ENCODE measurements at places on chromosomes 6 and 20.

DNA sequence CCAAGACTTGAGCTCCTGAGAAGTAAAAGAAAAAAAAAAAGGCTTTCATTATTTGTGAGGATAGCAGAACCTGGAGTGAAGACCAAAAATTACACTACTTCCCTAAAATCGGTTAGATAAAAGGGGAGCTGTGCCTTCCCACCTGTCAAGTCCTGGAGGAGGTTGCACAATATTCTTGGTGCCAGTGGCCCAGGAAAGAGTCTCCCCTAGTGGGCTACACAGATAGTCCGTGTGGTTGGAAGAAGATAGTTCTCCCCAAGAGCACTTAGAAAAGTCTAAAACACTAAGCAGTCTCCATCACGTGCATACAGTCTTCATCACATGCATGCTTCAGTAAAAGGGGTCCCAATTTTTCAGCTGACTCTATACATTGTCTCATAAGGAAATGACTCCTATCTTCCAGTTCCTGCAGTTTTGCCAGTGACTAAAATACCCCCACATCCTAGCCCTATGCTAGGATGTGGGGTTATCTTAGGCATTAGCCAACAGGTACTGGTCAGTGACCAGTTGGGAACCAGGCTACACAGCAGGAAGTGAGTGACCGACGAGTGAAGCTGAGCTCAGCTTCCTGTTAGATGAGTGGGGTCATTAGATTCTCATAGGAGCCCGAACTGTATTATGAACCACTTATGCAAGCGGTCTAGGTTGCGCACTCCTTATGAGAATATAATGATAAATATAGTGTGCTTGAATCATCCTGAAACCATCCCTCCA, 199.5 kb upstream of the FAM83B start:
- no peak for DNase-seq

DNA sequence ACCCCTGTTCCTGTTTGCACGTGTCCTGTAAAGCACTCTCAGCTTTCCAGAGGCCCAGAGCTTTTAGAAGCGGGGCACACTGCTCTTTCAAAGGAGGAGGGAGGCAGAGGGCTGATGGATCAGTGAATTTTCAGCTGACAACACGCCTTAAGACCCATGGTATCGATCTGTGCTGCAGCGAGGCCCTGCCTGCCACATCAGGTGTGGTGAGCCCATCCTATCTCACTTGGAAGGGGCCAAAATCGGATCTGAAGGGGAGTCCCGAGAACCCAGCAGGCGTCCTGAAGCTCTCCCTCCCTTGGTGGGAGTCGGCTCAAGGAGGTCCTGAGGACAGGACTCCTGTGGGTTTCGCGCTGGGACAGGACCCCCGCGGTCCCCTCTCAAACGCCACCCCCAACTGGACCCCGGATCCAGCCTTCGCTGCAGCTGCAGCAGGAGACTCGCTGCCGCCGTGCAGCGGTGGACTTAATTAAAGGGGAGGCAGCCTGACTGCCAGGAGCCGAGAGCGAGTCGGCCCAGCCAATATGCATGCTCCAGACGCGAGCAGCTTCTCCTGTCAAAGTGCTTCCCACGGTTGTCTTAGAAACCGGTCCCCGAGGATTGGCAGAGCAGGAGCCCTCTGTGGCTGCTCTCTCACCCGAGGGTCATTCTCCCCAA, 580.0 kb upstream of the ZNF337 start:
- DNase-seq, result peak; percentile 0

DNA sequence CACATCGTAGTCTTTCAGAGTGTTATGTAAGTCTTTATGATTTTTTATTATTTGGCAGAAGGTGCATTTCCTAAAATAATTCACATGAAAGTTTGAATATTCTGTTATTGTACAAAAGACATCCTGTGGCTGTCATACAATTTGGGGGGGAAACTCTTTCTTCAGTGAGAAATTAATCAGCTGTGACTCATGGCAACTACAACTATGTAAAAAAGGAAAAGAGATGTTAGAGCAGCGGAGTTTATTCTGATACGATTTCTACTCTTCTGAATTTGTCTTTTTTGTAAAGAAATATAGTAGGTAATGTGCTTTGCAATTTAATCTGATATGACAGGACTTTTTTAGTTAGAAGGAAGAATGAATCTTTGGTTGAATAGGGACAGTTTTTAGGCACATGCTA, 14.2 kb downstream of the COL19A1 start:
- no peak for DNase-seq

DNA sequence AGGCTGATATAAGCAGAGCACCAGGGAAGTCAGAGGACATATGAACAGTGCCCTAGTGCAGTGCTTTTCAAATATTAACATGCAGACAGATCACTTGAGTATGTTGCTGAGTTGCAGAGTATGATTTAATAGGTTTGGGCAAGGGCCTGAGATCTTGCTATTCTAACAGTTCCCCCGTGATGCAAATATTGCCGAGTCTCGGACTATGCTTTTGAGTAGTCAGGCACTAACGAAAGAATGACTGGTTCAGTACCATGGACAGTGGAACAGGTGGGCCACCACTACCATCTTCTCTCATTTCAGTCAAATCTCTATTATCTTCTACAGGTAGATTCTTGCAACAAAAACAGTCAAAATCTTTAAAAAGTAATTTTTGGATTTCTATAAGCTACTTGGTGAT, 3.7 kb upstream of the TMEM200A start:
- no peak for DNase-seq

GRCh38 chr20:13778827-13779226, 5.9 kb downstream of the ESF1 start:
- DNase-seq, result no peak

DNA sequence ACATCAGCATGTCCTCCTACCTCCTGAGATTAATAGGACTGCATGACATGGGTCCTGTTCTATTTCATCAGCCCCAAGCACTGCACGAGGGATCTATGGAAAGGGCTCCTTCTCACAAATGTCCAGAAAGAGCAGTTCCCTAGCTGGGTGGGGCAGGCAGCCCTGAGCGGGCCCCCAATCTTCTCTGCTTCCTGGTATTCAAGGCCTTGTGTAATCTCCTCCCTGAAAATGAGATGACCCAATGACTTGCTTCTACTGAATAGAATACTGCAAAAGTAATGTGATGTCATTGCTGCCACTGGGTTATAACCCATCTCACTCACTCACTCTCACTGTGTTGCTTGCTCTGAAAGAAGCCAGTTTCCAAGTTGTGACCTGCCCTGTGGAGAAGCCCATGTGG, 126.4 kb downstream of the OPRM1 start:
- no peak for DNase-seq

DNA sequence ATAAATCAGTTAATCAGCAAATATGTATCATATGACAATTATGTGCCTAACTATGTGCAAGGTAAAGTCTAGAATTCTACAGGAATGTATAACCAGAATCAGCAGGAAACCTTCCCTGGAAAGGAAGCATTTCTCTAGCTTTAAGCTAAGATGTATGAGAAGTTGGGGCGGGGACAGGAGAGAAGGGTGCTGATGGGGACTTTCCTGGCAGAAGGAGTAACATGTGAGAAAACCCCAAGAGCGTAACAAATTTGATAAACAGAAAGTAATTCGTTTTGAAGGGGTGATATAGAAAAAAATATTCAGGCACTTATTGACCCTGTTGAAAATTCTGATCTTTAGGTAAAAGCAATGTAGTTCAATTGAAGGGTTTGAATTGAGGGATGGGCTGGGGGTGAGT, 226.1 kb downstream of the KHDRBS2 start:
- no peak for DNase-seq

GRCh38 chr6:108331982-108332381, 37.1 kb downstream of the AFG1L start:
- DNase-seq, result no peak

DNA sequence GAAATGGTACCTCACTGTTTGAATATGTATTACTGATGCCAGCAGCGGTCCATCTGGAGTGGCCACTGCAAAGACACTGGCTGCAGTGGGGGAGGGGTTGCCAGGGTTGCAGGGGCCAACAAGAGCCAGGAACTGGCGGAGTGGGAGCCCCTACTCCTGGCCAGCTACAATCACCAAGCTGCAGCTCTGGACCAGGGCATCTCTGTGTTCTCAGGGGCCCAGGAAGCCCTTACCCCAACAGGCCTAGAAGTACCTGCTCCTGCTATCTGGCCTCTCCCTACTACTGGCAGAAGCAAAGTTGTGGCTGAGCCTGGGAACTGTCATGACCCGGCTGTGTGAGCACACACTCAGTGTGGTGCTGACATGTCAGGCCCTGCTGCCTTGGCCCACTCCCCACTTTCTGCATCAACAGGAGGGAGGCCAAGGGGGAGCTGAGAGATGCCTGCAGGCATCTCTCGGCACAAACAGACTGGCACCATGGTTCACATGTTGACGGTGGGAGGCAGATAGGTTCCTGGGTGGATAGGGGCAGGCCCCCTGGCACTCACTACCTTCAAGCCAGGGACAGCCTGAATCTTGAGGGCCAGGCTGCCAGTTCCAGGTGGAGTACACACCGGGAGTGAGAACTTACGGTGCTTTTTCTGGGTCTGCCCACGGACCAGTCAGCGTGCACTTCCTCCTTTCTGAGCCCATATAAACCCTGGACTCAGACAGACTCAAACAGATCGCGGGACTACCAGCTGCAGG, 1188.0 kb downstream of the GRIK2 start:
- DNase-seq, result no peak

DNA sequence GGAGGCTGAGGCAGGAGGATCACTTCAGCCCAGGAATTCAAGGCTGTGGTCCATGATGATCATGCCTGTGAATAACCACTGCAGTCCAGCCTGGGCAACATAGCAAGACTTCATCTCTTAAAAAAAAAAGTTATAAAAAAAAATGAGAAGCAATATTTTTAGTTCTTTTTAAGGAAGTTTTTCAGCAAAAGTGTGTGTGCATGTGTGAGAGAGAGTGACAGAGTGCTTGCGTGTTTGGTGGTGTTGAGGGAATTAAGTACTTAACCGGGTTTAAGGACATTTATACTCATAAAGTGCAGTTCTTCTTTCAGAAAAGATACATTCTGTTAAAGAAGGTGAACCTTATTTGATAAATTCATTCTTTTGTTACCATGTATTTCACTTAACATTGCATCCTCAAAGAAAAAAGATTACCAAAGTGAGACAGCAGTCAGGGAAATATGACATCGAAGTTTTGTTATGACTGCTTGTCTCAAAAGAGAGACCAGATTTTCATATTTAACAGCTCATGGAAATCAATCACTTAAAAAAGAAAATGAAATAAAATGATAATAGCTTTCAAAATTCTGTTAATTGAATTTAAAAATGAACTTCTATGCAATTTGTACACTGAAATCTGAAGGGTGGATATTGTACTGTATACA, 254.7 kb downstream of the ARHGAP18 start:
- no peak for DNase-seq

GRCh38 chr6:44266347-44266746, 996 bp upstream of the NFKBIE start:
- DNase-seq, result no peak

DNA sequence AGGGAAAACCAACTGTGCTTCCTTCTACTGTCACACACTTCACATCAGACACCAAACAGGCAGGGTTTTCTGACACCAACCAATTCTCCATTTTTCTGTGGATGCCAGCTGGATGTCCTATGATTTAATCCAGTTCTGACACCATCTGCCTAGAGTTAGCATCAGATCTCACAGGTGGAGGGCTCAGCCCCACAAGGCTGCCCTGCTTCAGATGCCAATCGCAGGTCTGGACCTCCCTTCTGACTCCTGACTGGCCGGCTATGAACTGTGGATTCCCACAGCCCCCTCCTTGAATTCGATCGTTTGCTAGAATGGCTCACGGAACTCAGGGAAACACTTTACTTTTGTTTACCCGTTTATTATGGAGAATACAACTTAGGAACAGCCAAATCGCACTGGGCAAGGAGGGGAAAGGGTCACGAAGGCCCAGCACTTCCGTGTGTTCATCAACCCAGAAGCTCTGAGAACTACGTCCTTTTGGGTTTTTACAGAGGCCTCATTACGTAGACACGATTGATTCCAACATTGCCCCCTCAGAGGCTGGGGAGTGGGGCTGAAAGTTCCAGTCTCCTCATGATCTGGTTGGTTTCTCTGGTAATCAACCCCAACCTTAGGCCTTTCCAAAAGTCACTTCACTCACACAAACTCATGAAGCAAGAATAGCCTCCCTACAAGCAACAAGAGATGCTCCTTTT, 25.4 kb upstream of the MAS1 start:
- no peak for DNase-seq

DNA sequence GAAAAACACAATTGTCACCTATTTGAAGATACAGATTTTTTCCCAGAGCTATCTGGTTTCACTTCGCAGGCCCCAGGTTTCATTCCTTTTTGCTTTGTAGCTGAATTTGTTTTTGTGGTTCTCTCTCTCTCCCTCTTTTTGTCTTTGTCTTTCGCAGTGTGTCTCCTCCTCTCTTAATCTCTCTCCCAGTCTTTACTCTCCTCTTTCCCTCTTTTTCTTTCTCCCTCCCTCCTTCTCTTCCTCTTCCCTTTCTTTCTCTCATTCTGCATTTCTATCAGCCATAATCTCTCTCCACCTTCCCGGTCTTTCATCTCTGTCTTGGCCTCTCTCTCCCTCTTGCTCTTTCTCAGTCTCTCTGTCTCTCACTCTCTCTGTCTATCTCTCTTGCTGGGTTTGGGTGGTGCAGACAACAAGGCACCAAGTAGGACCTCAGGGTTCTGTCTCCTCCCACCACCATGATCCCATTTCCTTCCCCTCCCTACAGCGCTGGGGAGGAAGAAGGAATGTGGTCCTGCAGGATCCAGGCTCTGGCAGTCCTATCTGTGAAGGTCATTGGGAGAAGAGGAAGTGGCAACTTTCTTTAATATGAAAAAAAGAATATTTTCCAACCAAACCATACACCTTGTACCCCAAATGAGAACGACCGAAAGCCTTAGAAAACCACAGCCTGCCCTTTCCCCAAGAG, 63.2 kb downstream of the BANF2 start:
- DNase-seq, result no peak

DNA sequence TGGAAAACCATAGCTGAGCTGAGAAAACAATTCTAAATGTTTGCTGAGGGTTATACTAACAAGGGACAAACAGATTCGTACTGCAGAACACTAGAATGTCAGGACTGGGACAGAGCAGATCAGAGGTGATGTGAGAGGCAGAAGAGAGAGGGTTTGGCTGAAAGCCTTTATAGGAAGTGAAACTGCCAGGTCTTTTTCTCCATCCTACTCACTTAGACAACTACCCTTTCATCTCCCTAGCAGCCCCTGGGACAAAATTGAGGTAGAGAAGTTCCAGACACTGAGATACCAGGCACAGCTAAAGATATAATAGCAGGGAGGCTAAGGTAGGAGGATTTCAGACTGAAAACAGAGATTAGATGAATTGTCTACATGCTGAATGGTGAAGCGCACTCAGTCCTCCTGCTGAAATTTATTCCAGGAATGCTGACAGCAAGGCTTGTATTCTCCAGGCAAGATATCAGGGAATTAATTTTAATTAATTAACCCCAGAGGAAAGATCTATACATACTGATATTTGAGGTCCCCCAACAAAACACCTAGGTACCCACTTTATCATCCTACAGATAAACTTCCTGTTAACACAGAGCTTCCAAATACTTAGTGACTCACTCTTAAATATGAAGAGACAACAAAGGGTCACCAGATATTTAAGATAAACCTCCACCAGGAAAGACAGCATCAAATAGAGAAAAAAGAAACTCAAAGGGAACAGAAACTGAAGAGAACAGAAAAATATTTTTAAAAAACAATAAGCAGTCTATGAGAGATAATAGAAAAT, 12.6 kb upstream of the EIF2S2 start:
- DNase-seq, result no peak

All from fibroblast of skin of right quadriceps (primary cell).